ENCODE measurements at places on chromosomes 13 and 19.

- DNase-seq: peak; percentile 70
Measured at GRCh38 chr19:16586991-16587832, 15.0 kb upstream of the SLC35E1 start.

DNA sequence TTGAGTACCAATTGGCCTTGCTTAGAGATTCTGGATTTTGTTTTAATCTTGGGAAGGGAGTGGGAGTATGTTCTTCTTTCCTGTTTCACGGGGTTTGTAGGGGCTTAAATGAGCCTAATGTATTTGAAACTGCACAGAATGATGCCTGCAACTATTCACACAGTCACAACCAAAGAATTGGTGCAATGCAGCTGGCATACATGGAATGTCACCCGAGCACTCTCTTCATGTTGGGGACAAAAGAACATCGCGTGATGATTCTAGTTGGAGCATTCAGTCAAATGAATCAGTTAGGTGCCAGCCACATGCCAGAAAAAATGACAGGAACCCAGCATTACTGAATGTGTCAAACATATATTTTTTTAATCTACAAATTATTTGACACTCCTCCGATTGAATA lies 22.1 kb downstream of the STARD13 start:
- no peak for DNase-seq

DNA sequence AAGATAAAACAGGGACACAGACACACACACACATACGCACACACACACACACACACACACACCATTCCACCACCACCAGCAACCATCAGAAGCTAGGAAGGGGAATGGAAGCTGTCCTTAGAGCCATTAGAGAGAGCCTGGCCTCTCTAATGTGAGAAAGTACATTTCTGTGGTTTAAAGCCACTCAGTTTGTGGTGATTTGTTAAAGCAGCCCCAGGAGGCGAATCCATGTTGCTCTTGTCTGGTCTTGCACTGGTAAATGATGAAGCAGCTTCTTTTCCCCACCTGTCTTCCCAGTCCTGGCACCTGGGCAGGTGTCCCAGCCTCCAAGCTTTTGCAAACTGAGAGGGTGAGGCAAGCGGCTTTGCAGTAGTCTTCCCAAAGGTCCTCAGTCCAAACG lies 118.9 kb upstream of the KL start:
- DNase-seq: no peak

- no peak for DNase-seq
Measured at GRCh38 chr19:45368737-45369340, 1.5 kb downstream of the ERCC2 start.

DNA sequence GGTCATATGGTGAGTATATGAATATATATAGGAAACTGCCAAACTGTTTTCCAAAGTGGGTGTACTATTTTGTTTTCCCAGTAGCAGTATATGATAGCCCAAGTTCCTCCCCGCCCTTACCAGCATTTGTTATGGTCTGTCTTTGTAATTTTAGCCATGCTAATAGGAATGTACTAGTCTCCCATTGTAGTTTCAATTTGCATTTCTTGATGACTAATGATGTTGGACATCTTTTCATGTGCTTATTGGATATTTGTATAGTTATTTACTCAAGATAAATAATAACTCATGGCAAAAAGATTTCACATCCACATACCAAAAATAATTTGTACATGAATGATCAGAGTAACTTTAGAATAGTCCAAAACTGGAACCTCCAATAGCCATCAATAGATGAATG lies 75.3 kb upstream of the SERP2 start:
- DNase-seq: no peak

- no peak for DNase-seq
Measured at GRCh38 chr19:40621283-40621682, 20.1 kb downstream of the LTBP4 start.

DNA sequence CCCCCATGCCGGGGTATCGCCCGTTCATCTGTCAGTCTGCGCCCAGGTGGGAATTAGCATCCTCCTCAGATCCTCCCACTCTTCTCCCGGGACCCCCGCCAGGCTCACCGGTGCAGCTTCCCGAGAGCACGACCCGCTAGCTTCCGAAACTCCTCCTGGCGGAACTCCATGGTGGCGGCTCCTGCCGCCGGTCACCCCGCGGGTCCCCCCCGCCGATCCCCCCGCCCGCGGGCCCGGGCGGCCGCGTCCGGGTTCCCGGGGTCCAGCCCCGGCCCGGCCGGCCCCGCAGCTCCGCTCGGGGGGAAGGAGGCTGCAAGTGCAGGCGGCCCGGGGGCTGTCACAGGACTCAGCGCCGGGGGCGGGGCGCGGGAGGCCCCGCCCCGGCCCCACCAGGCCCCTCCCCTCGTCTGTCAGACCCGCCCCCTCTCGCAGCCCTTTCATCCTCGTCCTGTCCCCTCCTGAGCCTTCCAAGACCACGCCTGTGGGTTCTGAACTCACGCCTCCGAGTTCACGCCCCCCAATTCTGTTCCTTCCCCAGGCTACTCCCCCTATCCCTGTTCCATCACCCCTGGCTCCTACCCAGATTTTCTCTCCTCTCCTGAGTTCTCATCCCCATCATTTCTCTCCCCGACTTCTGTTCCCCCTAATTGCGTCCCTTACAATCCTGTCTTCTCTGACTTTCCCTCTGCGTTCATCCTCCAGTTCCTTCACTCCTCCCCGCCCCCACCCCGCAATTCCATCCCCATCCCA lies at the start of gene SLC17A7:
TSS of gene SLC17A7 (minus strand) at position 318 of the 750 bp plus-strand sequence. CDS start at position 170, 148 bp downstream.
- no peak for DNase-seq
